Activated CD4-positive, alpha-beta T cell treated with anti-CD3 and anti-CD28 coated beads for 4 hours (primary cell): ENCODE measurements at places on chromosomes 12 and 14.

GRCh38 chr12:100699209-100699608 is 95.4 kb upstream of the ANO4 start:
- no peak for DNase-seq

- no peak for DNase-seq
Observed at GRCh38 chr12:59075141-59075540, 154.8 kb upstream of the LRIG3 start.

- no peak for DNase-seq
Observed at GRCh38 chr12:24596768-24597388, 352.0 kb downstream of the BCAT1 start.

DNA sequence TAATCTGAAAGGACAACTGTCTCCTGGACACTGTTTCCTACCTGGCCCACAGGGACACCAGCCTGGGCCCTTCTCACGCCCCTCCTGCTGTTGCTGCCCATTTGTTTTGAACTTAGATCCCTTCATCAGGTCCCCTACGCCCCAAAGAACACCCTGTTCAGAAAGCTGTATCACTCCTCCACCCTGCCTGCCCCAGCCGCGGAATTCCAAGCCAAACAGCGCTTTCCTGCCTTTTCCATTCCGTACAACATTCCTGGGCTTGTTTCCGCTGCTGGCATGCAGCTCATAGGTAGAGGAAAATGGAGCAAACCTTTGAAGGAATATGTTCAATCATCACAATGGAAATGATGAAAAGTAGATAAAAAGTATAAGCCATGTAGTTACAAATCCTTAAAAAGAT is 12.8 kb upstream of the GSG1 start:
- no peak for DNase-seq

GRCh38 chr12:45707241-45707857 is 22.2 kb upstream of the ARID2 start:
- DNase-seq: no peak

DNA sequence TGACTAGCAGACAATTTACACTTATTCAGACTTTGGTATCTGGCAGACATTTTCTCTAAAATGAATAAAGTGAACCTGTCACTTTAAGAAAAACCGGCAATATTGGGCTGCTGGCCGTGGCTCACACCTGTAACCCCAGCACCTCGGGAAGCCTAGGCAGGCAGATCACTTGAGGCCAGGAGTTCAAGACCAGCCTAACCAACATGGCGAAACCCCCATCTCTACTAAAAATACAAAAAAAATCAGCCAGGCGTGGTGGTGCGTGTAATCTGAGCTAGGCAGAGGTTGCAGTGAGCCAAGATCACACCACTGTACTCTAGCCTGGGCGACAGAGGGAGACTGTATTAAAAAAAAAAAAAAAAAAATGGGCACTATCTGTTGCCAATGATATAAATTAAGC is 11.5 kb downstream of the DUSP16 start:
- DNase-seq: no peak

GRCh38 chr14:33696165-33696564 is 254.7 kb downstream of the EGLN3 start:
- no peak for DNase-seq

GRCh38 chr12:115002434-115002833 is 318.5 kb upstream of the TBX3 start:
- no peak for DNase-seq

- no peak for DNase-seq
Observed at GRCh38 chr12:6494968-6495367, 1.1 kb downstream of the NCAPD2 start.

DNA sequence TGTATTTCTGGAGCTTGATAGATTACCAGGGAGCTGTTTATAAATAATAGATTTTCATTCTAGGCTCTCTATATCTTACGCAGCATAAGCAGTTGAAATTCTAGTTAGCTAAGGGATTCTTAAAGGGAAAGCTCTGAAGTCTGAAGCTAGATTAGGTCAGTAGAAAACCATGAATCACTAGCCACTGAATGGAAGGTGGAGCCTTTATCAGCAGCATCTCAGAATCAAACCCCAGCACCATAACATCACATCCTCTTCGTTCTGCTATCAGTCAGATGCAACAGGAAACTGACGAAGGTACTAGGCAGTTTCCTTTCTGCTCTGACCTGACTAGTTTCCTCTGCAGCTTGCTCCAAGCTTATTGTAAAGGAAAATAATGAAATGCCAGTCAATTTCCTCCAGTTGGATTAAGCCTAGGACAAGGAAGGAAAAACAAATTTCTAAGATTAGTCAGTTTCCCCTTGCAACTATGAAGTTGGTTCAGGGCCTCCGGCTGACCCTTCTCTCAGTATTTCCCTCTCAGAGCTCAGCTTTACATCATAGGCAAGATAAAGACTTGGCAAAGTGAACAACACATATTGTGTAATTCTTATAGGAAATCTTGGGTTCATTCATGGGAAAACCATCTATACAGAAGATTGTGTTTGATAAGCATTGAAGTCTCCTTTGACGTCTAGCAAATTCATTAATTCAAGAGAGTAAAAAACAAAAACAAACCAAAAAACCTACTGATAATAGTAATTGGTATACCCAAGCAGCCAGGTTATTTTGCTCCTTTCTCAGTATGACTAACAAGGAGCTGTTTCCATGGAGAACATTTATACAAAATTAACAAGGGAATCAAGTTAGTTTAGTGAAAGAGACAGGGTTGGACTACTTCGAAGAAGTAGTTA is 43.4 kb upstream of the CFAP54 start:
- DNase-seq: peak; percentile 52

GRCh38 chr12:12502815-12503151 is 59.9 kb downstream of the DUSP16 start:
- no peak for DNase-seq

DNA sequence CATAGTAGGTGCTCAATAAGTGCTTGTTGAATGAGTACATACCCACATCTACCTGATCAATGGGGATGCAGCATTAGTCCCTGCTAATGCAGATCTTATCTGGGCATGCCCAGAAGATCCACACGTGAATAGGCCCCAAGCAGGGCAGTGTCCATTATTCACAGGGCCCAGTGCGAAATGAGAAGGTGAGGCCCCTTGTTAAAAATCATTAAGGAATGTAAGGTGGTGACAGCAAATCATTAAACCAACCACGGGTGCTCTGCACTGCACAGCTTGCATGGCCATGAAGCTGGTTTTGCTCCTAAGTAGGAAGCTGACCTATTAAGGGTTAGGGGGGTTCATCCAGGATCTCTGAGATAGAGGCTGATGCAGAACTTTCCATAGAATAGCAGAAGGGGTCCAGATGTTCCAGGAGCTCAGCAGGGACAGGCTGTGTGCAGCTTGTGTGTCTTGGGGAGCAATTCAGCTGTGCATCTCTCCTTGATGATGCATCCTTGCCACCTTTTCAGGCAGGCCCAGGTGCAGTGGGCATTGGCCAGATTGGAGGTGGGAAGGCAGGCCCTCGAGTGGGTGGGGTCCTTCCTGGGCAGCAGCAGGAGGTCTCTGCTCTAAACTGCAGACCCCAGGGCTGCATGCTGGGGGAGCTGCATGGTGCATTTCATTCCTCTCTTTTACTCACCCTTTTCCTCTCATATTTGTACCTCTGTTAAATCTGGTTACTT is 231.3 kb upstream of the PWP1 start:
- no peak for DNase-seq

GRCh38 chr12:57605811-57606311 is 1.2 kb downstream of the DTX3 start:
- DNase-seq: no peak

GRCh38 chr12:103806803-103807202 is 34.2 kb downstream of the NT5DC3 start:
- no peak for DNase-seq

GRCh38 chr14:49240383-49240782 is 345.8 kb downstream of the RPS29 start:
- DNase-seq: no peak

DNA sequence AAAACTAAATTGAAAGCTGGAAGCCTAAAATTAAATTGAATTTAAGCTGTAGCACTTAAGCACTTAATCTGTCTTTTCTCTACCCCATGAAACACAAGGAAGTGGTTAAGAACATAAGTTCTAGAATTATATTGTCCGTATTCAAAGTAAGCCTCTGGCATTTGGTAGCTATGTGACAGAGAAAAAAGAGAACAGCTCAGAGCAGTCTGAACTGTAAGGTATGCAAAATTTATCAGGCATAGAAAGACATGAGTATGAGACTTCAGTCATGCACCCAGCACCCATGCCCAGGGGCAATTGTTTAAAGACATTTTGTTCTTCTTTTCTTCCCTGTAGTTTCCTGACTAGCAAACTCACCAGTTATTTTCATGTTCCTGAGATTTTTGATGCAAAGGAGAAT is 116.7 kb downstream of the KCNMB4 start:
- no peak for DNase-seq

GRCh38 chr12:47730341-47730744 is 5.1 kb upstream of the ENDOU start:
- DNase-seq: no peak

DNA sequence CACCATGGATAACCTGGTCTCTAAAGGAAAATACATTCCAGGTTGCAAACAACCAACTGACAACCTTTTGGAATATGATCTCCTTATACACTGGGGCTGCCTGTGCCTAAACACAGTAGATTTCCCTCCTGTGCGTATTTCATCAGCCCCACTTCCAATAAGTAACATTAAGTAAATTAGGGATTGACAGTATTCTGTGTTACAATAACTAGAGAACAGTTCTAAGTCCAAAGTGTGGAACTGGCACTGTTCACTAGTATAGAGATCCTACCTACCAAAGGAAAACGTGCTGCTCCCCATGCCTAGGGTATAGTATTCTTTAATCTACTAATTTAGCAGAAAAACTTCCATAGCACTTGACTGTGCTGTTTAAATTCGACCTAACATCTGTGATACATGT is 82.8 kb downstream of the SLC38A1 start:
- no peak for DNase-seq

GRCh38 chr14:24673534-24674203 is 39.7 kb upstream of the GZMB start:
- peak; percentile 73 for DNase-seq

- DNase-seq: no peak
Observed at GRCh38 chr12:47075192-47076084, 4.0 kb upstream of the PCED1B start.

DNA sequence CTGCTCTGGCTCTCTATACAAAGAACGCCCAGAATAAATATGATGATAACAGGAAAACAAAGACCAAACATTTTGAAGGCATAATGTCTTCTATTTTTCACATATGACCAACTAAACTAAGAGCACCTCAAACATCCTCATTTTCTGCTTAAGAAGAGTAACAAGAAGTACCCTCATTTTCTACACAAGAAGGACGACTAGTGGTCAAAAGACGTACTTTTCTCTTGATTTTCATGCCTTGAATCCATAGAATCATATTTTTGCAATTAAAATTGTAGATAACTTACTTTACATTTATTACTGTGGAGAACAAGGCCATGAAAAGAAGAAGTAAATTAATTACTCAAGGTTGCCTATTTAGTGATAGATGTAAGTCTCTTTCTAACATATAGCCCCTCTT is 358.6 kb downstream of the DUSP6 start:
- no peak for DNase-seq

- no peak for DNase-seq
Observed at GRCh38 chr12:84375449-84376170, 537.0 kb downstream of the SLC6A15 start.

- no peak for DNase-seq
Observed at GRCh38 chr12:132954471-132955048, 1.5 kb downstream of the ZNF605 start.

DNA sequence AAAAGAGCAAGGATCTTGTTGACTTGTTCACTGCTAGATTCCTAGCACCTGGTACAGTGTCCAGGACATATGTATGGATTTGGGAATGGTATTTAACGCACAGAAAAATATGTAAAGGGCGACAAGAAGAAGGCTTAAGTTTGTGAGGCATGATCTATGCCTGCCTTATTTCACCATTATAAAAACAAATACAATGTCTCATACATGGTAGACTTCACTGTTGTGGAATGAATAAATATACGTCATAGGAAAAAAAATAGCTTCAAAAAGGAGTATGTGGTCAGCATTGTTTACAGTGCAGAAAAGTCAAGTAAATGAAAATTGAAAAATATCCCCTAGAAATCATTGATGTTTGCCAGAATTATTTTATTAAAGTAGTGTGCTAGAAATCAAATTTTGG is 30.0 kb downstream of the HCFC2 start:
- no peak for DNase-seq

GRCh38 chr14:44701563-44702263 is 194.6 kb upstream of the FSCB start:
- no peak for DNase-seq

DNA sequence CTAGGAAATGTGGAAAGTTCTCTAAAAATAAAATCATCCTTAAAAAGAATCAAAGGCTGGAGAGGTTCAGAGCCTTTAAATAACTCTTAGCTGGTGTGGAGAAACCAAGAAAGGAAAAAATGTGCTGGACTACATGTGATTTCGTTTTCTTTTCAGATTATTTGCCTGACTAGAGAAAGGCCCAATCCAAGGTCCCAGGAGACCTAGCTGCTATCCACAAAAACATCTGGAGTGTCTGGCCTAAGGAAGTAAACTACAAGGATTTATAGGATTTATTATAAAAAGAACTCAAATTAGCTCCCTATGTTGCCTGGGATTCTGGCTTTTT is 774 bp upstream of the TMEM30B start:
- DNase-seq: no peak

DNA sequence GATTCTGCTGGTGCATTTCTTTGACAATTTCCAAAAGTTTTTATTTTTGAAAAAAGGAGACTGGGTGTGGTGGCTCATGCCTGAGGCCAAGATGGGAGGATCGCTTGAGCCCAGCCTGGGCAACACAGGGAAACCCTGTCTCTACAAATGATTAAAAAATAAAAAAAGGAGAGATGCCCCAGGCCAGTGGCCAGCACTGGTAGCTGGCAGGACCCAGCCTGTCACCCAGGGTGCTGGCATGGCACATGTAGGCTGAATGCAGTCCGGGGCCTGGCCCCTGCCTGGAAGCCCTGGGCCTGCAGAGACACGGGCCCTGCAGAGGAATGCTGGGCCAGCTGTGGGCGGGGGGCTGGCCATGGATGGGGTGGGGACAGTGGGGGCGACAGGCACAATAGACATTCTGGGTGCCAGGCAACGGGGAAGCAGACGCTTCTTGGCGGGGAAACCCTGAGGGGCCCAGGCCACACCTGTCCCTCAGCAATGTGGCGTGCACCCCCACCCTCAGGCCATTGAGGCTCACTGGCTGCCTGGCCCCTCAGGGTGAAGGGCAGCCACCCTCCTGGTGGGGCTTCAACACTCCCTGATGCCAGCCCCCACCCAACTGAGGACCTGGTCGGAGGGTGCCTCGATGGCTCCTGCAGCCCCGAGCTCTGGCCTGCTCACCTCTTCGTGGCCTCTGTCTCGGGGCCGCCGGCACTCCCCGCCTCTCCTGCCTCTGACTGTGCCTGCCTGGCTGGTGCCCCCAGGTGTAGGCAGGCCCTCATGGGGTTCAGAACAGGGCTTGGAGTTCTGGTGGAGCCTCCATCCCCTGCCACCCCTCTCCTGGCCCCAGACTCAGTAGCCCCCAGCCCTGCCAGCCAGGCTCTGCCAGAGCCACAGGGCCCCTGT is 12.1 kb downstream of the TRMT61A start:
- DNase-seq: no peak

DNA sequence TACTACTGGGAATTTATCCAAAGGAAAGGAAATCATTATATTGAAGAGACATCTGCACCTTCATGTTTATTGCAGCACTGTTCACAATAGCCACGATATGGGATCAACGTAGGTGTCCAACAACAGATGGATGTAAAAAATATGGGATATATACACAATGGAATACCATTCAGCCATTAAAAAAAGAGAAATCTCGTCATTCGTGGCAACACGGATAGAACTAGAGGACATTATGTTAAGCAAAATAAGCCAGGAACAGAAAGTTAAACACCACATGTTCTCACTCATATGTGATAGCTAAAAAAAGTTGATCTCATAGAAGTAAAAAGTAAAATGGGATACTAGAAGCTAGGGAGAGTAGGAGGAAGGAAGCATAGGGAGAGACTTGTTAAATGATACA is 82.9 kb upstream of the CLMN start:
- DNase-seq: no peak
